GOT3 (cell line): ENCODE measurements at places on chromosomes 7 and 10.

- DNase-seq, result no peak
Observed at GRCh38 chr10:103931603-103932002, 13.6 kb upstream of the STN1 start.

- DNase-seq, result no peak
Observed at GRCh38 chr10:132544744-132545658, 7.4 kb downstream of the INPP5A start.

GRCh38 chr7:116280803-116281202, 70.5 kb downstream of the TES start:
- no peak for DNase-seq

- no peak for DNase-seq
Observed at GRCh38 chr10:24197263-24197662, 11.7 kb upstream of the KIAA1217 start.

GRCh38 chr7:130091999-130092398, 21.7 kb downstream of the KLHDC10 start:
- no peak for DNase-seq

DNA sequence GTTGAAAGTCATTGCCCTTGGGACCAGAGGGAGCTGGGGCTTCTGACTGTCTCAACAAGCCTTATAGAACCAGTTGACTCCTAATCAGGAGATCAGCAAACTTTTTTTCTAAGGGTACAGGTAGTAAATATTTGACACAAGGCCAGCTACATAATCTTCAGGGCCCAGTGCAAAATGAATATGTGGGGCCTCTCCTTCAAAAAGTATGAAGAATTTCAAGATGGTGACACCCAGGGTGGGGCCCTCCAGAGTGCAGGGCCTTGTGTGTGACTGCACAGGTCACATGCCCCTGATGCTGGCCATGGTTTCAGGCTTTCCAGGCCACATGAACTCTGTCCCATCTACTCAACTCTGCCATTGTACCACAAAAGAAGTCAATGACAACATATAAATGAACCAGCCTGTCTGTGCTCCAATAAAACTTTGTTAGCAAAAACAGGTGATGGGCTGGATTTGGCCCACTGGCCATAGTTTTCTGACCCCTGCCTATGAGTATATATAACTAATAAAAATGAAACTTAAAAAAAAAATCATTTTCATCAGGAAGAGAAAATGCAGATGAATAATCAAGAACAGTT, 6.1 kb downstream of the MMRN2 start:
- no peak for DNase-seq

- DNase-seq, result no peak
Observed at GRCh38 chr7:150876817-150877526, 24.7 kb downstream of the AOC1 start.

- no peak for DNase-seq
Observed at GRCh38 chr10:17673471-17674061, 29.6 kb downstream of the STAM start.

- no peak for DNase-seq
Observed at GRCh38 chr7:24825931-24826661, 68.8 kb upstream of the GSDME start.

DNA sequence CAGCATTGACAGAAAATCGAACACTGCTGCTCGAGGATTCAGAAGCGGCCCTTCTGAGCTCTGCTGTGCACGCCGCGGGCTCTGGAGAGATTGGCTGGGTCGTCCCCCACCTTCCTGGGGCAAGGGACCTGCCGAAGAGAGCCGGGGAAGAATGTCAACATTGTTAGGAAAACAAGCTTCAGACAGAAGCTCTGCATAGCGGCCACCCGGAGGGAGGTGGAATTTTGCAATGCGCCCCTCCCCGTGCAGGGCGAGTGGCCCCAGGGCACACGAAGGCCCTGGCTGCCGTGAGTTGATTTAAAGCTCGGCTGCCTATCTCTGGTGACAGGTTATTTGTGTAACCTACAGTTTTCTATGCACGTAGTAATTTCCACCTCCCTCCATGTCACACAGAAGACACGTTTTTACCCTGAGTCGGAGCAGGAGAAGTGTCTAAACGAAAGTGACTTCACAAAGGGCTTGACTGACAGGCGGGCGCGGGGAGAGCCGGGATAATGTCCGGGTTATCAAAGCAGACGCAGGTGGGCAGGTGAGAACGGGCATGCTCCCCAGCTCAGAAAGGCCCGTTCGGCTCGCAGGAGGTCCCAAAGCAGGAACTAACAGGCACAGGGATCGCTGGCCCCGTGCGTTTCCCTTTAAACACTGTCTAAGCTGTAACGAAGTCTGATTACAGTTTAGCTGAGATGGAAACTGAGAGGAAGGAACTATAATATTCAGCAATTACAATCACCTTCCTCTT, 84.6 kb downstream of the PDGFA start:
- no peak for DNase-seq

DNA sequence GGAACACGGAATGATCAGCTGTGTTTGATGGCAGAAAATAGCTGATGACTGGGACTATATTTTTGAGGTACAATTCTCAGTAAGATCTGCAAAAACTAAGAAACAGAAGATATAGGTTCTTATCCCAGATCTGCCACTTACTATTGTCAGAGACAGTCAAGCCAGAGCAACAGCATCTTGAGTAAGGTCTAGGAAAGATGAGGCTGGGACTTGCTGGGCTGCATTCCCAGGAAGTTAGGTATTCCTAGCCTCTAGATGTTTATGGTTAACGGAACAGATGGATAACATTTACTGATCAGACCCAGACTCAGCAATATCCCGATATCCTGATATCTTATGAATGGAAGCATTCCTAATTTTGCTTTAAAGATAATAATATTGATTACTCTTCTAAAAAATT, 68.7 kb upstream of the DNAJB12 start:
- DNase-seq, result no peak

DNA sequence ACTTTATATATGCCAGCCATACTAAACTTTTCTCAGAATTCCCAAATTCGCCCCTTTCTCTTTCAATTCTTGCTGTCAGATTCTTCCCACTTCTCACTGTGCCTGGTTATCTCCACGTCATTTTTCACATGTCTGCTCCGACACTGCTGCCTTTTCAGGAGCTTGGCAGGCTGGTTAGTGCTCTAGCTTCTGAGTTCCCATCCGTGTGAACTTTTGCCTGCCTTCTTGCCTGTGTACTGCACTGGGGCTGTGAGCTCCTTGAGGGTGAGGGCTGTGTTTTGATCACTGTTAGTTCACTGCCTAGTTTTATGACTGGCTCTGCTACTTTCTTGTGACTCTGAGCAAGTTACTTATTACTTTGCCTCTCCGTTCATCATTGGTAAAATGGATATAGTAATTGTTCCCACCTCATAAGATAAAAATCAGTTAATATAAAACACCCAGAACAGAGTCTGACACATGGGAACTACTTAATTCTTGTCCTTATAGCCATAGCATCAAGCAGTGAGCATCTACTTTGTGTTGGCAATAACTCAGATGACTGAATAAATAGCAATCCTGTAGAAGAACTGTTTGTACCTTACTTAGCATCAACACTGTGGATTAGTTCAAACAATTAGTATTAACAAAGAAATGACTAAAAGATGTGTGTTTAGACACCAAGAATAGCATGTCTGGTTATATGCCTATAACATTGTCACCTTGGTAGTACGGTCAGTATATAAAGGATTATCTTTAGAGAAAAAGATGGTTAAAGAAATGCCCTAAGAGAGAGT, 5.5 kb downstream of the GSTO1 start:
- DNase-seq, result no peak

DNA sequence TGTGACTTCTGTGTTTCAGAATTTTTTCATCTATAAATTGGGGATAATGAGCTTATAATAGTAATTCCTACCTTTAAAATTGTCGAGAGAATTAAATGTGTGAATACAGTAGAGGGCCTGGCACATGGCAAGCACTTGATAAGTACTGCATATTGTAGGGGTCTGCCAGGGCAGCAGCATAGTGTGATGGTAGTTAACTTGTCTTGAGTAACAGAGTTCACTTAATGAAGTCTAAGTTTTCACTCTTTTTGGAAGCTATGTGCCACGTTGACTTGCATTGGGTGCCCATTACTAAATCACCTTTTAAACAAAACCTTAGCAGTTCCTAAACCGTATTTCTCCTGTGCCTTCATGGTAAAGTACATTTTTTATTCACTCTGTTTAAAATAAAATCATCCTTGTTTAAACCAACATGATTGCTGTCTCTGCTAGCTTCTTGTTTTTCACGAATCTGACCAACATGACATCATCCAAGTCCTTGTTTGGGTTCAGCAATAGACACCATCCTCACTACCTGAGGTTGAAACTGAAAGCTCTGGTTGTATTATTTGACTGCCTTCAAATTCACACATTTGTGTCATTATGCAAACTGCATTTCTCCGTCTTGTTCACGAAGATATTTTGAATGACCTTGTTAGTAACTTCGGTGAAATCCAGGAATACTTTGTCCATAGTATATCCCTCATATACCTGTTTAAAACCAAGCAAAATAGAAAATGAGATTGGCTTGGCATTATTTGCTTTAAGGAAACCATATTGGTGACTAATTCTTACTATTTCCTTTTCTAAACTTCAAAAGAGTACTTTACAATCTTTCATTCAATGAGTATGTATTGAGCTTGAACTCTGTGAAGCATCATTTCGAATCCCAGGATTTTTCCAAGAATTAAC, 340.2 kb downstream of the SUGCT start:
- DNase-seq, result no peak

DNA sequence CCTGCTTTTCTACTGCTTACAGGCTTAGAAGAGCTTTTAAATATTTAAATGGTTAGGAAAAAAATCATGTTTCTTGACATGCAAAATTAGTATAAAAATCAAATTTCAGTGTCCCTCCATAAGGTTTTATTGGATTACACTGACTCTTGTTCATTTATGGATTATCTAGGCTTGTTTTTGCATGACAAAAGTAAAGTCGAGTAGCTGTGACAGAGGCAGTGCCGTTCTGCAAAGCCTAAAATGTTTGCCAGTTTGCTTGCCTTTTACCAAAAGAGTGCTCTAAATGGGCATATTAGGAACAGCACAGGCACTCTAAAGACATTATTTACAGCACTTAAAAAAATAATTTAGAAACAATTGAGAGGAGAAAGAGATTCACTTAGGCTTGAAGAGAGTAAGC, 139.6 kb downstream of the TSPAN12 start:
- DNase-seq, result no peak

GRCh38 chr7:86453454-86453853, 190.3 kb upstream of the GRM3 start:
- no peak for DNase-seq

DNA sequence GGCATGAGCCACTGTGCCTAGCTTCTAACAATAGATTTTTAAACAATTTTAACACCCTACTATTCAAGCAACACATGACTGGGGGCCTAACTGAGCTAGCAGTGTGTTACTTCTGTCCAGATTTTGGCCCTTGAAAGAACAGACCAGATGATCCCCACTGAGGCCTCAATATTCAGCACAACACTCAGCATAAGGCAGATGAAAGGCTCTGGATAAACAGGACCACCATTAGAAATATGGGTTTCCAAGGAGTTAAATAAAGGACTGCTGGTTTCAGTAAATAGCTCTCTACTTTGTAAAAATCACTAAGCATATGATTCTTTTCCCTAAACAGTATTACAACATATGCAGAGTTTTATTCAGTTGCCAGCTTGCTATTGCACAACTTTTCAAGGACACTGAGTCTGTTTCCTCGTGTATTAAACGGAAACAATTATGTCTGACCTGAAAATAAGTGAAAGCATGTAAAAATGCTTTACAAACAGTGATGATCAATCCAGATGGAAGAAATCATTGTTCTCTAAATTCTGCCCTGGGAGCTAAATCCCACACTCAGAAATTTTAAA, 23.8 kb upstream of the FZD1 start:
- DNase-seq, result no peak

DNA sequence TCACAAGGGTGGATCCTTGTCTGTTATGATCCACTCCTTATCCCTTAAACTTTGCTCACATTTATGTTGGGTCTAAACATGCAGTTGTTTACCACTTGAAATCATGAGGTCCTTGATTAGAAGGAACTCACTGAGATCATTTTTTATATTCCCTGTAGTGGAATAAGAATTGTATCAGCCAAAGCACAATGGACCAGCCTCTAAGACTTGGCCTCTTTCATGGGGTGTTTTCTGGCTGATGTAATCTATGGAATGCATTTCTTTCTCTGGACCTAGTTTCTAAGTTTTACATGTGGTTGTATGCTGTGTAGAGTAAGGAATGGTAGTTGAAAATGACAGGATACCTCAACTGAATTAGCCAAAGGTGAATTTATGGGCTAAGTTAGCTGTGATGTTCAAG, 376.6 kb downstream of the SORCS3 start:
- DNase-seq, result no peak

DNA sequence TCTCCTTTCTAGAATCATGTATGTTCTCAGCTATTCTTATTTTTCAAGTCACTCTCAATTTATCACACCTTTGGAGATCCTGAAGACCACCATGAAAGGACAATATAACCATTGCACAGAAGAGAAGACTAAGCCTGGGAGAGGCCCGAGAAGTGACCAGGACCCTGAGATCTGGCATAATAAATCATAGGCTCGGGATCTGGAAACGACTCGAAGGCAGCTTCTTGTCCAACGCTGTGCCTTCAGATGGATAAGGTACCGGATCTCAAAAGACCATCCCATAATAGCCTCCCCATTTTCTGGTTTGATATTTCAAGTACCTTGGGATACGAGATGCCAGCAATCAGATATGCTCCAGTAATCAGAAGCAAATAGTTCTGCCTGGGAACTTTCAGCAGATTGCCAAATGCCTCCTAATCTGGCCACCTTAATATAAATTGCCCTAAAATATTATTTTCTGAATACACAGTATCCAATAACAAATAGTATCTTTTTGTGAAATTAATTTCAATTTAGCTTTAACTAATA, 179.2 kb upstream of the ZMIZ1 start:
- no peak for DNase-seq

DNA sequence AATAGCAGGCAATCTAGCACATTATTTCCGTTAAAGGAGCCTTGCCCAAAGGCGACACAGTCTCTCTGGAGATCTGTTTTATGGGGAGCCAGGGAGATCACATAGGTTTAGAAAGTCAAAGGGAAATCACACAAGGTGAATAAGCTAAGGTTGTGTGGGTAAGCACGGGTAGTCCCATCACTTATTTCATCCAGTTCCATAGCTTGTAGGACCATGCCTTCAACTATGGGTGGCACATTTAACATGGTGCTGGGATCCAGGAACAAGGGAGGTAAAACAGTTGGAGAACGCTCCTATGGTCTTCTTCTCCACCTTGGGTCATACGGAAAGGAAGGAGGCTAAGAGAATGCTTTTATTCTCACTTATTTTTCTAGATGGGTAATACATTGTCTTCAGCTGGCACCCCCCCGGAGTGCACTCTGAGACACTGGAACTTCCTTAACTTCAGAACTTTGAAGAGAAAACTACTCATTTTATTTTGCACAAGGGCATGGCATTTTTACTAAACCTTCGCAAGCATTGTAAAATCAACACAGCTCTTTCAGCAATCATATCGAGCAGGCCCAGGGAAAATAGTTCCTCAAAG, 435.4 kb downstream of the KIF20B start:
- no peak for DNase-seq

GRCh38 chr10:47165711-47166404, 134.1 kb upstream of the GDF10 start:
- DNase-seq, result no peak

- DNase-seq, result no peak
Observed at GRCh38 chr7:134645935-134646334, 718 bp upstream of the BPGM start.
